ENCODE measurements at places on chromosomes 13 and 19.

DNA sequence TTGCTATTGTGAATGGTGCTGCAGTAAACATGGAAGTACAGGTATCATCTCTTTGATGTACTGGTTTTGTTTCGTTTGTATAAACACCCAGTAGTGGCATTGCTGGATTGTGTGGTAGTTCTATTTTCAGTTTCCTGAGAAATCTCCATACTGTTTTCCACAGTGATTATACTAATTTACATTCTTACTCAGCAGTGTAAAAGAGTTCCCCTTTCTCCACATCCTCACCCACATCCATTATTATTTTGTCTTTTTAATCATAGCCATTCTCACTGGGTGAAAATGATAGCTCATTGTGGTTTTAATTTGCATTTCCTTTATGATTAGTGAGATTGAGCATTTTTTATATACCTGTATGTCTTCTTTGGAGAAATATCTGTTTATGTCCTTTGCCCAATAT, 62.3 kb upstream of the PARP4 start:
- no peak for DNase-seq

GRCh38 chr13:83216479-83217245, 665.6 kb downstream of the SLITRK1 start:
- no peak for DNase-seq

DNA sequence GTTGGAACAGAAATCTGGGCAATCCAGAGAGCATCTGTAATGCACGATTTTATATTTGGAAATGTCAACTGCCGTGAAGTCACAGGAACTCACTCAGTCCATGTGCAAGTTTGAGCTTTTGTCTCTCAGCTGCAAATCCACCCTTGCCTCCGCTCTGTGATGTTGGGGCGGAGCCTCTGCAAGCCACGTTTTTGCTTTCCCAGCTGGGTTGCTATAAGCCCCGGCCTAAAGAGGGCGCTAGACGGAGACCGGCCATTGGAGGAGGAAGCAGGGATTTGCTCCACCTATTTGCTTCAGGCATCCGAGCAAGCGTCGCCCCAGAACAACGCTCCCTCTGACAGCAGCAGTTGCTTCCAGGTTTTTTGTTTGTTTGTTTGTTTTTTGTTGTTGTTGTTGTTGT, 56.2 kb downstream of the TRPM4 start:
- no peak for DNase-seq

DNA sequence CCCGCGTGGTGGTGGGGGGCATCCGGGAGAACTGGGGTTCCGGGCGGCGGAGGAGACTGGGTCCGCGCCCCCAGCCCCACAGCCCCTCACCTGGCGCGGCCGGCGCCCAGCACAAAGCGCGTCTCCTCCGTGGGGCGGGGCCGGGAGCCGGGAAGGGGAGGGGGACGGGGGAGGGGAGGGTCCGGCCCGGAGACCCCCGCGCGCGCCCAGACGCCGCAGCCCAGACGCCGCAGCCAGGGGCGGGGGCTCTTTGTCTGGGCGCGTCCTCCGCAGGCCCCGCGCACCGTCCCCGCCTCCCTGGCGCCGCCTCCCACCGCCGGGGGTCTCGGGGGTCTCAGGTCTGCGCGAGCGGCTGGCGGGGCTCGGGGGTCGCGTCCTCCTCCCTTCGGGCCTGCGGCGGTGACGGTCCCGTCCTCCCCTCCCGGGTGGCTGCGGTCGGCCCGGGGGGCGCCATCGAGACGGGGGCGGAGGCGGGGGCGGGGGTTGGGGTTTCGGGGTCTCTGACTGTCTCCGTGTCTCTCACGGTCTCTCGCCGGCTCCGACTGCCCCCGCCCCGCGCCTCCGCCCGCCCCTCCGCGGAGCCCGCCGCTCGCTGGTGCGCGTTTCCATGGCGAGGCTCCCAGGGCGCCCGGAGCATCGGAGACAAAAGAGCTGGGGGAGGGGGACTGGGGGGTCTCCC, at the start of gene PLPPR3:
TSS of gene PLPPR3 (minus strand) at position 131 of the 679 bp plus-strand sequence. CDS start 396 bp downstream, outside the sequence.
- no peak for DNase-seq

DNA sequence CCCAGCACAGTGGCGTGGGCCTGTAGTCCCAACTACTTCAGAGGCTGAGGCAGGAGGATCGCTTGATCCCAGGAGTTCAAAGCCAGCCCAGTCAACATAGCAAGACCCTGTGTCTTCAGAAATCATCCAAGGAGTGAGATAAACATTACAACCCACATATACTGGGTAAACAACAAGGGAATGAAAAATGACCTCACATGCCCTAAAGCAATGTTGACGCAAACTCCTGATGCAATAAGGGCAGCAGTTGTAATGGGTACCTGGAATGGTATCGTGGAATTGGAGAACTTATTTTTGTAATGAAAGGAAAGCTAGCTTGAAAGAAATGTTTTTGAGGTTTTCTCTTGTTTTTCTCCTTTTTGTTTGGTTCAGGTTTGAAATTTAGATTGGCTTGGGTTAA, 24.5 kb upstream of the LGALS16 start:
- no peak for DNase-seq

DNA sequence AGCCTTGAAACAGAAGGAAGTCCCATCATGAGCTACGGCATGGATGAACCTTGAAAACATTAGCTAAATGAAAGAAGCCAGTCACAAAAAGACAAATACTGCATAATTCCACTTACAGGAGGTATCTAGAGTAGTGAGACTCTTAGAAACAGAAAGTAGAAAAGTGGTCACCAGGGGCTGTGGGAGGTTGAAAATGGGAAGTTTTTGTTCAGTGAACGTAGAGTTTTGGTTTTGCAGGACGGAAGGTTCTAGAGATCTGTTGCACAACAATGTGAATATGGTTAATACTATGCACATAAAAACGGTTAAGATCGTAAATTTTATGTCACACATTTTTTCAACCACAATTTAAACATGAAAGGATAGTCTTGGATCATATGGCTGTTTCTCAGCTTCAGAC, 11.9 kb upstream of the SLC10A2 start:
- DNase-seq, result no peak

DNA sequence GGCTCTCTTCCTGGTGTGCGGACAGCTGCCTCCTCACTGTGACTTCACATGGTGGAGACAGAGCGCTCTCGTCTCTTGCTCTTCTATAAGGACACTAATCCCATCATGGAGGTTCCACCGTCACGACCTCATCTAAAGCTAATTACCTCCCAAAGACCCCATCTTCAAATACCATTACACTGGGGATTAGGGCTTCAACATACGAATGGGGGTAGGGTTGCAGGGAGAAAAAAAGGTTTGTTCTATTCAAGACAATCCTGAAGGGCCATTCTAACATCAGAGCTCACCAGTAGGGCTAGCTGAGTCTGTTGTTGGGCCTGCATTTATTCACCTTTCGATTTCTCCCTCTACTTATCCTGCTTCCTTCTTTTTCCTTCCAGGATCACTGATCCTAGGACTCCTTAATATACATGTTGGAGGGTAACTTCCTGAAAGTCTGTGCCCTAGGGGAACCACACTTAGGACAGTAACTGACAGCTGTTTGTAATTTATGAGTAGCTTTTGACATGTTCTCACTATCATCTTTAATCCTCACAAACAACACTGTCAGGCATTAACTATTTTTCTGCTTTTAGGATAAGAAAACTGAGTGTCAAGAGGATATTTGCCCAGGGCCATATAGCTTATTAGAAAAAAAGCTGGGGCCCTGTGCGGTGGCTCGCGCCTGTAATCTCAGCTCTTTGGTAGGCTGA, 18.8 kb upstream of the GTF2F2 start:
- no peak for DNase-seq
